ENCODE measurements at places on chromosomes 11 and 22.

DNA sequence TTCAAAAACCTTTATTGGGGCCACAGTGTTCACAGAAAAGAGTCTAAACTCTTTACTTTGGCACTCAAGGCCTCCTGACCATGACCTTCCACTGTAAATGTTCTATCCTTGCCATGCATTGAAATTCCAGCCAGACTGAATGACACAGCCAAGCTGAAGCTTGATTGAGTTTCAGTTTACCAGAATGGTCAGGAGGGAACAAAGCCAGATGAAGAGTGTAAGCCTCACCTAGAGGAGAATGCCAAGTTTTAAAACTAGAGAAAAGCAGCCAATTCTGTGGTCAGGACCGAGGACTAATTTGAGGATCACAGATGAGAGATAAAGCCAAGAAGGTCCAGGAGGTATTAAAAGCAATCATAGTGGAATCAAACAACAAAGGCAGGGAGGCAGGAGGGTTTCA, 215.3 kb downstream of the KCNA4 start:
- no peak for DNase-seq

DNA sequence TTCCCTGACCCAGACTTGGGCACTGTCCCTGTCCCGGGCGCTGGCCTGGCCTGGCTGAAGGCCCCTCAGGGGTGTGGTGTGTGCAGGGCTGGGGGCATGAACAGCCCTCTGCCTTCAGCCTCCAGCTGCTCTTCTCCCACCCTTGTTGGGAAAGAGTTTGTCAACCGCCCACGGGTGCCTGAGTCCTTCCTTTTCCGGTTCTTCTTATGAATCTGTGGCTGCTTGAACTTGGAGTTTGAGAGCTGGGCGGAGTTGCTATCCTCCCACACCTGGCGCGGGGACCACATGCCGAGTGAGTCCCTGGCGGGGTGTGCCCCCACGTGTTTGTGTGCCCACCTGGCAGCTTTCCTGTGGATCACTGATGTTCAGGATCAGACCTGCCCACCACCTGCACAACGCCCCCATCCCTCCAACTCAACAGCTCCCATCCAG, 13.4 kb downstream of the NFAM1 start:
- DNase-seq = no peak

DNA sequence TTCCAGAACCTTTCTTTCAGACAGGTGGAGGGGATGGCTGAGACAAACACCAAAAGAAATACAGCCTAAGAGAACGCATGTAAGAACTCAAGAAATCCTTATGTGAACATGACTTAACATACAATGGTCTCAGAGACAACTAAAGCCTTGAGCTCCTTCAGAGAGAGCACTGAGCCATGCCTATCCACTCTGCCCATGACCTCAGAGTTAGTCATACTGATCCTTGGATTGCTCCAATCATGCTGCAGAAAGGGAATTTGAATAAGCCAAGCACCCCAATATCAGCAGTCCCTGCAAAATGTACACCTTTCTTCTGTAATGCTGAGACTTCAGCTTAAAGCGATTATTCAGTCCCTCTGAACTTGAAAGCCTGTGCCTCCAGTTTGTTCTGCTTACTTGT, 43.2 kb upstream of the CHKA start:
- no peak for DNase-seq

DNA sequence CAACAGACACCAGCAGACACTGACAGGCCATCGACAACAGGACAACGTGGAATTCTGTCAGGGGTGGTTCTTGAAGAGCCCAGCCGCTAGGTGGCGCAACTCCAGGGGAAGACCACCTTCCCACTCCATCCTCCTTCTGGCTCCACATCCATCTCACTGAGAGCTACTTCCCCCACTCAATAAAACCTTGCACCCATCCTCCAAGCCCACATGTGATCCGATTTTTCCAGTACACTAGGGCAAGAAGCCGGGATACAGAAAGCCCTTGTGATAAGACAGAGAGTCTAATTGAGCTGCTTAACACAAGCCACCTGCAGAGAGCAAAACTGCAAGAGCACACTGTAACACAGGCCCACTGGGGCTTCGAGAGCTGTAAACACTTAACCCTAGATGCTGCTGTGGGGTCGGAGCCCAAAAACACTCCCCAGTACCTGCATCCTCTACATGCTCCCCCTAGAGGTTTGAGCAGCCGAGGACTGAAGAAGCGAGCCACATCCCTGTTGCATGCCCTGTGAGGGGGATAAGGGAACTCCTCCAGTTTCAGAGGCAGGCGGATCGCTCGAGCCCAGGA, 11.5 kb upstream of the RAB39A start:
- no peak for DNase-seq

- no peak for DNase-seq
Observed at GRCh38 chr11:36432738-36433137, 77.3 kb downstream of the TRAF6 start.

- no peak for DNase-seq
Observed at GRCh38 chr22:30575859-30576258, 1.4 kb upstream of the GAL3ST1 start.

DNA sequence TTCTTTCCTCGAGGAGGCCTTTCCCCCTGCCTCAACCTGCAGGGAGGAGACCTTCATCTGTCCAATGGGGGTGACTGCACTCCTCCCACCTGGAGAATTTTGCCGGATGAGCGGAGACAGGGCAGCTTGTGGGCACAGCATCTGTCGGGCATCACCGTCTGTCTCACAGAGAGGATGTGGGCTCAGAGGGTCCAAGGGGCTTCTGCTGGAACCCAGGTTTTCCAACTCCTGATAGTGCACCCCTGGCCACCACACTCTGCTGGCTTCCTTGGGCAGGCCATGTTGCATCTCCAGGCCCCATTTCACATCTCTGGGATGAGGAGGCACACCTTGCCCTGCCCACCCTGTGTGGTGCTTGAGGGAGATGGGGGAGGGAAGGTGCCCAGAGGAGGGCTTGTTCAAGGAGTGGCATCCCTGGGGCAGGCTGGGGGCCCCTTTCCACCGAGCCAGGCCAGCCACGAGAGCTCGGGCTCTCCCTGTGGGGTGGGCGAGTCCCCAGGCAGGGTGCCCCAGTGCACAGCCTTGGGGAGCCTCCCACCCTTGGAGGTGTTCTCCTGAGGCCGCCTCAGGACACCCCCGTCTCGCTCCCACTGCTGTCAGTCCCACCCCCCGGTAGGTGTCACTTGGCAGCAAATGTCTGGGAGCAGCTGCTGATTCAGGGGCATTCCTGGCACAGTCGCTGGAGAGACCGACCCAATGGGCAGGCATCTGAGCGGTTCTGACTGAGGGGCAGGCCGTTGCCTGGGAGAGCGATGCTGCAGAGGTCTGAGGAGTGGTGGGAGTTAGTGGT, 84.2 kb downstream of the MORC2 start:
- DNase-seq = no peak

GRCh38 chr11:118370774-118371173, 11.4 kb downstream of the UBE4A start:
- no peak for DNase-seq

- DNase-seq = no peak
Observed at GRCh38 chr11:126129727-126130671, 67.3 kb upstream of the CDON start.

DNA sequence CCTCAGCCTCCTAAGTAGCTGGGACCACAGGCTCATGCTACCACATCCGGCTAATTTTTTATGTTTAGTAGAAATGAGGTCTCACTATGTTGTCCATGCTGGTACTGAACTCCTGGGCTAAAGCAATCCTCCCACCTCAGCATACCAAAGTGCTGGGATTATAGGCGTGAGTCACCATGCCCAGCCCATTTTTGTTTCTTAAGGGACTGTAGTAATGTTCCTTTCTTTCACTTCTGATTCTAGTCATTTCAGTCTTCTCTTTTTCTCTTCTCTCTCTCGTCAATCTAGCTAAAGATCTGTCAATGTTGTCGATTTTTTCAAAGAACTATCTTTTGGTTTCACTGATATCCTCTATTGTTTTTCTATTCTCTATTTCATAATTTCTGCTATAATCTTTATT, 111.0 kb upstream of the APOA1 start:
- DNase-seq = no peak

DNA sequence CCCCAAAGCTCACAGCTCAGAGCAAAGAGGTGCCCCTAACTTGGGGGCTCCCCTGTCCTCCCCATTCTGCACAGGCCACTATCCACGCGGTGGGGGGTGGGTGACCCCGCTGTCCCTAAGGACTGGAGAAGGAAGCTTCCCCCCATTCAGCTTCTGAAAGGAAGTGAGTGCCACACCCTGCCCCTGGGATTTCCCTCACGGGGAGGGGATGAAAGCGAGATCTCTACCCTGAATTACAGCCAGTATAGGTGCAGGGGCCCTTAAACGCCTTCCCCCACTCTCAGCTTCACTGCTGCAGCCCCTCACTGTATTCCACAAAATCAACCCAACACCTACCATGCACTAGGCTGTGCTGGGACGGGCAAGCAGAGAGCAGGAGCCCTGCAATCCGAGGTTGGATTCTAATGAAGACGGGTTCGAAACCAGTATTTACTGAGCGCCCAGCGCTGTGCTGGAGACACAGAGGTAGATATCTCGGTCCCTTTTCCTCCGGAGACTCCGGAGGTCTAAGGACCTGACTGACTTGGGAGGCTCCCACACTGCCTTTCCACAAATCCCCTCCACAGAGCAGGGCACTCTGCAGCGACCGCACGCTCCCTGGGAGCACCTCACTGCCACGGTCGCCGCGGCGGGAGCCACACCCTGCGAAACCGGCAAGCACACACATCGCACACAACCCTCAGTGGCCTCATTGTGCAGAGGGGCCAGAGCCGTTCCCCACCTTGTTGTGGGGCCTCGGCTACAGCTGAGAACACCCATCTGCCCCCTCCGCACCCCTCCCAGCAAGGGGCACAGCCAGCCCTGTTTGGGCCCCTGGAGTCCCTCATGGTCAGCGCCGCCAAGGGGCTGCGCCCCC, 1.8 kb downstream of the AHNAK start:
- peak; percentile 65 for DNase-seq

DNA sequence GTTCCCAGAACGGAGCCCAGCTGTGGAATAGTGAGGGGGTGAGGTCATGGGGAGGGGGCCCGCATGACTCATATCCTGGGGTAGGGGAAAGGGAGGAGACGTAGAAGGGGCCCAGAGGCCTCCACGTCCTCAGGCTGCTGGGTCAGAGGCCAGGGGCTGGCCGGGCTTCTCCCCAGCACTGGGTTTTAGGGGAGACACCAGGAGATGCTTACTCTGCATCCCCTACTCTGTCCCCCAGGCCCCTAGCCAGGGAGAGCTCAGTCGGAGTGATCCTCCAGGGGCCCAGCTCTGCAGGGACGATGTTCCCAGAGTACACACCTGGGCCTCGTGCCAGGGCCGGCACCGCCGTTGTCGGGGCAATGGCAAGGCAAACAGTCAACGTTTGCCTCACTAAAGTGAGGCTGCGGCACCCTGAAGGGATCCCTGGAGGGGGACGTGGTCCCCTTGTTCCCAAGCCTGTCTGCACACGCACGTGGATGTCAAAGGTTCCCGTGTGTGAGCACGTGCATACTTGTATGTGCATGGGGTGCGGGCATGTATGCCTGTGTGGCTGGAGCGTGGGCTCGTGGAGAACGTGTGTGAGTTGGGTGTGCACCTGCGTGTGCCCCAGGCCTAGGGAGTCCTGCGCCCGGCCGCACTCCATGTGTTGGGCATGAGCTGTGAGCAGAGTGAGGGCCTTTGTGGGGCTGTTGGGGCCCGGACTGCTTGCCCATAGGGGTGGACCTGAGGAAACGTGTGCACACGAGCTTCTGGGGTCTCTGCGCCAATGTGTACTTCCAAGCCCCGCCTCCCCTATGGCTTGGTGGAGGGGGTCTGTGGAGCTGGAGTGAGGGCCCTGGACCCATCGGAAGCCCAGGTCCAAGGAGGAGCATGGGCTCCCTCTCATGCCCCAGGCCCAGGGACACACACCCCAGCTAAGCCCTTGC, 14.2 kb downstream of the PRR33 start:
- DNase-seq = no peak

- DNase-seq = no peak
Observed at GRCh38 chr11:209275-210121, 2.0 kb downstream of the RIC8A start.

GRCh38 chr11:123698546-123699127, 42.8 kb downstream of the ZNF202 start:
- no peak for DNase-seq

- DNase-seq = no peak
Observed at GRCh38 chr11:120181376-120181975, 29.4 kb upstream of the OAF start.

DNA sequence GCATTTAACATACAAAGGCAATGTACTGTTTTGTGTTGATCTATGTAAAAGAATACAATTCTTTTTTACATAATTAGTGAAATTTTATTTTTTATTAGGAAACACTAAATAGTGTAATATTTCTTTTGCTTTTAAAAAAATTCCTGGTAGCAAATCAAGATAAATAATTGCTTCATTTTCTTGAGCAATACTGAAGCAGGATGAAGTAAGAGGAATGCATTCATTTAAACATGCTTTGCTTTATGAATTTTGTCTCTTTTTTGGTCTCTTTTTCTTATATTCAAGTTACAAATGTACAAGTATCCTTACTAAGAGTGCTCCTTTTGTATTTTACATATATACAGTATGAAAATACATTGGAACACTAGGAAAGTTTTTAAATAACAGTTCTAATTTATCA, 144.4 kb upstream of the TEAD1 start:
- DNase-seq = no peak

DNA sequence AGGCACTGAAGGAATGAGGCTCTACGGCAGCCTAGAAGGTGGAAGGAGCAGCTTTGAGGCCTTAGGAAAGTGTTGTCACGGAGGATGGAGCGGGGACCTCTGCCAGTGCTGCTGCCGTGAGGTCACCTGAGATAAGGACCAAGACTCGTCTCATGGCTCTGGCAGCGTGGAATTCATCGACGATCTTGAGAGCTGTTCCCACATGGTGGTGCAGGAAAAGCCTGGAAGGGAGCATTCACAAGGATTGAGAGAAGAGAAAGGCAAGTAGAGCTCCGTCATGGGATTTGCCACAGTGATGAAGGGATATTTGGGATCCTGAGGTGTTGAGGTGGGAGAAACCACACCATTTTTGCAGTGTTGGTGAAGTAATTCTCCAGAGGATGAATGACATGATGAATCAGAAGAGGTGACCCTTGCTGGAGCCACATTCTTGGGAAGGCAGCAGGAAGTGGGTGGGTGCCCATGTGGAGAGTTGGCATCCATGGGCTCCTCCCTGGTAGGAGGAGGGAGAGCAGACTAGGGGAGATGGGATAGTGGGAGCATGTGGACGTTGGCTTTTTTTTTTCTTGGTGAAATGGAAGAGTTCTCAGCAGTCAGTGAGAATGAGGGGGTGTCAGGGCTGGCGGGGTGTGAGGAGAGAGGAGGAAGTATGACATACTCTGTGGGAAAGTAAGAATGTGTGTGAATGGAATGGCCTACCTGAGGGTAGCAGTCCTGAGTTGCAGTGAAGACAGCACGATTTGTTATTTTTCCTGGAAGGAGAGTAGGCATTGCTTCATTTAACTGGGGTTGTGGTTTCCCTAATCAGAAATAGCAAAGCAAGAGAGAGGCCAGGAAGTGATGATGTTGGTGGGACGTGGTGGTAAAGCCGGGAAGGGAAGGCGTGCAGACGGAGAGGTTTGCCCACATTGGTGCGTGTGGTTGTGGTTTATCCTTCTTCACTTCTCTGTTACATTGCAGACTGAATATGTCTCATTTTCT, 11.1 kb downstream of the PPP6R3 start:
- DNase-seq = peak; percentile 39

DNA sequence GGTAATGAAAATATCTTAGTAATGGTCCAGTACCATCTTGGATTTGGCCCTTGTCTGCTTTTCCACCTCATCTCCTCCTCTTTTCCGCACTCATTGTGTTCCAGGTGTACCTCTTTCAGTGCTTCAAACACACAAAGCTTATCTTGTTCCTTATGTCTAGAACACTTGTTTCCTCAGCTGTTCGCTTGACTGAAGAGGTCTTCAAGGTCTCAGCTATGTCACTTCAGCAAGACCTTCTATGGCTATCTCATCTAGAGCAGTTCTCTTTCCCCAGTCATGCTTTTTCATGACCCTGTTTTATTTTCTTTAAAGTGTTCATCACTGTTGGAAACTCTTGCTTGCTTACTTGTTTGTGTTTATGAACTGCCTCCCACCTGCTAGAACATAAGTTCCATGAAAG, 47.4 kb downstream of the UVRAG start:
- DNase-seq = no peak

All from CD4-positive, alpha-beta T cell treated with Interleukin-12 subunit alpha and Interleukin-12 subunit beta, for 1 hour (primary cell).